ENCODE measurements at places on chromosomes 2 and 18.

- no peak for DNase-seq
- peaks cover 37% of the 10 kb centered on the region for H3K27me3 ChIP-seq
- peak overlapping the region; percentile 54 for H3K27ac ChIP-seq
- H3K36me3 ChIP-seq: no peaks in the 10 kb centered on the region
- H3K4me3 ChIP-seq: no peak overlapping the region
Measured at GRCh38 chr2:111042772-111043771, 77.6 kb upstream of the BCL2L11 start.

GRCh38 chr2:127001751-127002150, 103.1 kb downstream of the TEX51 start:
- H3K27me3 ChIP-seq: peaks cover 9% of the 10 kb centered on the region
- no peaks in the 10 kb centered on the region for H3K4me1 ChIP-seq
- peaks cover 1% of the 10 kb centered on the region for H3K36me3 ChIP-seq
- H3K4me3 ChIP-seq: no peak overlapping the region
- DNase-seq: no peak
- no peak overlapping the region for H3K27ac ChIP-seq

DNA sequence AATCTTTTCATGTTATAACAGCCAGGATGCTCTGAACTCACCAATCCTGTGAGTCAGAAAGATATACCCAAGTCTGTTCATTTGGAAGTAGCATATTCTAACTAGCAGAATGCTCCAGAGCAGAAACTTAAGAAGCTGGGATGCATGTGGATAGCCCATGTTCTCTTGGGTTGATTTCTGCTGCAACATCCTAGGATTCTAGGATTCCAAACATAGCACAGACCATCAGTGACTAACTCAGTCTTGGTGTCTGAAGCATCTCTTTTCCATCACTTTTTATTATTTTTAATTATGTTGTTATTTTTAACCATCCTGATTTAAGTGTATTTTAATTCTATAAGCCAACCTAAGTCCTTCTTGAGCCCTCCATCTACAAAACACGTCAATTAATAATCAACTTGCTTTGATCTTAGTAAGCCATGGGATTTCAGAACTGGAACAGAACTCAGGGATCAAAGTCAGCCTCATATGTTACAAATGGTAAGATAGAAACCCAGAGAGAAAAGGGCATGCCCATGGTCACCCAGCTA, 85.4 kb downstream of the OSR1 start:
- no peak overlapping the region for H3K4me3 ChIP-seq
- no peaks in the 10 kb centered on the region for H3K27me3 ChIP-seq
- no peak overlapping the region for H3K27ac ChIP-seq
- DNase-seq: no peak

DNA sequence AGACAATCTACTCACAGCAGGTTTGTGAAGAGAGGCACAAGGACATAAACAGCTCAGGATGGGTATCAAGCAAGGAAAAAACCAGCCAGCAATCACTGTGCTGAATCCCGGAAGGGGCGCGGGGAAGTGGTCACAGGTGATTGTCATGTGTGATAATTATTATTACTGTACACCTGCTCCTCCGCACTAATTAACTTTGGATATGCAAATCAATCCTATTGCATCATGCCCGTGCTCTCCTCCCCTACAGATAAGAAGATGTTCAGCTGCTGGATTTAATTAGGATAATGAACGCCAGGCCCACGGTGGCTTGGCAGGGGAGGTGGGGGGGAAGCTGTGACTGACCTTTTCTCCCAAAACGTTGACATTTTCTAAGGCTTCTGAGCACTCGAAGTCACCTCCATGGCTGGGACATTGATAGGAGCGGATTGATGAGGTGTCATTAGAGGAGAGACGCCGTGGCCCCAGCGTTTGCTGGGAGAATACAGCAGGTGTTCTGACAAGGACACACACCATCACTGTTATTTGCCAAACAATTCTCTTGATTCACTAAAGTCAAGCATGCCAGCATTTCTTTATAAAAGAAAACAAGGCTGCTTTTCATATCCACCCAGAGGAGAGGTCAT, 160.3 kb upstream of the VRK2 start:
- no peak for DNase-seq
- no peaks in the 10 kb centered on the region for H3K4me1 ChIP-seq
- H3K27ac ChIP-seq: no peak overlapping the region
- no peak overlapping the region for H3K4me3 ChIP-seq
- H3K27me3 ChIP-seq: peaks cover 10% of the 10 kb centered on the region

- no peak for DNase-seq
- H3K36me3 ChIP-seq: no peaks in the 10 kb centered on the region
- peaks cover 53% of the 10 kb centered on the region for H3K27me3 ChIP-seq
- no peak overlapping the region for H3K27ac ChIP-seq
- H3K4me3 ChIP-seq: no peak overlapping the region
Measured at GRCh38 chr18:50757358-50757757, 62.5 kb downstream of the MRO start.

Data from central memory CD8-positive, alpha-beta T cell (primary cell).